Stimulated activated CD4-positive, alpha-beta T cell treated with anti-CD3 and anti-CD28 coated beads, Interleukin-1b, Interleukin-23, amount 100 ng/mL, for 1 hour (primary cell): ENCODE measurements at places on chromosomes 3 and 15.

- no peak for DNase-seq
These were observed 73.1 kb upstream of the MEF2A start for GRCh38 chr15:99492716-99493115.

- no peak for DNase-seq
These were observed 548.9 kb downstream of the PYDC2 start for GRCh38 chr3:192009903-192010302.

- DNase-seq: no peak
These were observed 147.1 kb upstream of the RGMA start for GRCh38 chr15:93235926-93236780.

GRCh38 chr15:68217341-68217740 lies 12.2 kb downstream of the CLN6 start:
- DNase-seq: no peak

DNA sequence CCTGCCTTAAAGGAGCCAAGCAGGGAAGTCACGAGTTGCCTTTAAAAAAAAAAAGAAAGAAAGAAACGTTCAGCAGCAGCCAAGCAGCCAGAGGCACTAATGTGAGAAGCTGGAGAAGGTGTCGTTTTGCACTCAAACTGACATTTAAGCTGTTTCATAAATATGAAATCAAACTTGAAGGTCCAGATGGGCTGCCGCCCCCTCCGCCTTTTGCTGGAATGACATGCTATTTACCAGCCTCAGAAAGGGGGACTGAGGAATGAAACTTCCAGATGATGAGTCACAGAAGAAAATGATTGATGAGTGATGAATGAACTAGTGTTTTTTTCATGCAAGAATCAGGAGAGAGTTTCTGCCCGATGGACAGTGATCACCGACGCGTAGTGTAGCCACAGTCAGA lies 396.8 kb downstream of the IGSF11 start:
- DNase-seq: no peak
